ENCODE measurements at places on chromosomes 6 and 20.

GRCh38 chr20:10264166-10264558, 45.5 kb downstream of the SNAP25 start:
- no peak for DNase-seq

DNA sequence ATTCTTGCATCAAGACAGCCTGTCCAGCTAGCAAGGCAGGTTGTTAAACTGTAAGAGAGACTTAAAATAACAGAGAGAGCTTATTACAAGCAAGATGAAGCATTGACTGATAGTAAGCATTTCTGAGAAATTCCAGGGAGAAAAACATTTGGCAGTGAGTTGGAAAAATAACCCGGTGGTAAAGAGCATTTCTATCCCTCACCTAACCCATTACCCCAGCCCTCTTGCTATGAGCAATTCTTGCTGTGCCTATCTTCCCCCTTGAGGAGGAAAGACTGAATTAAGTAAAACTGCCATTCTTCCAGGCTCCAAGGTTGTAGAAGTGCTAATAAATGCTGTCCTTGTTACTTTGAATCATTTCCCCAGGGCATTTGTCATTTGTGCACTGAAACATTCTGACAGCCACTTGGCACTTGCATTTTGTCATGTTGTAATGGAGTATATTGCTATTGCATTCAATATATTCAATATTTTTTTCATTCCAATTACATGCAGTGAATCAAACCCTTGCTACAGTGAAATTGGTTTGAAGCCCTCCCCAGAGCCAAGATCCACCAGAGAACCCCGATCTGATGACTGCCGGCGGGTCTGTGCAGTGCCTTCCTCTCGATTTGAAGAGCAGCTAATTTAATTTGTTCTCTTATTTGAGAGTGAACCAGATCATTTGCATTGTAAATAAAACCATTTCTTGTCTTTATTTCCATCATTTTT, 291.1 kb downstream of the HIVEP2 start:
- no peak for DNase-seq

DNA sequence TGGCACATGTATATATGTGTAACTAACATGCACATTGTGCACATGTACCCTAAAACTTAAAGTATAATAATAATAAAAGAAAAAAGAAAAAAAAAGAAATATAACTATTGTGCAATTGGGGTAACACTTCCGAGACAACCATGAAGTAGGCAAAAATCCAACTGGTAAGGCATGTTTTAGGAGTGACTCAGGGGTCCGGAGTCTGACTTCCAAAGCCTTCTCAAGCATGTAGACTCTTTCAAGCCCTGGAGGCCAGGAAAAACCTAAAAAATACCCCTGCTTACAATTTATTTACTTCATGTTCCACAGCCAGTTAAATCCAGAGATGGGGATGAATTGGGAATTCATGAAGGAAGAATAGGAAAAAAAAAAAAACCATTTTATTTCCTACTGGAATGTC, 161.3 kb upstream of the PHACTR1 start:
- DNase-seq = no peak

- no peak for DNase-seq
These were observed 219.8 kb downstream of the TSHZ2 start for GRCh38 chr20:53191957-53192356.

GRCh38 chr6:155079985-155080452, 84.9 kb downstream of the TIAM2 start:
- DNase-seq = no peak

DNA sequence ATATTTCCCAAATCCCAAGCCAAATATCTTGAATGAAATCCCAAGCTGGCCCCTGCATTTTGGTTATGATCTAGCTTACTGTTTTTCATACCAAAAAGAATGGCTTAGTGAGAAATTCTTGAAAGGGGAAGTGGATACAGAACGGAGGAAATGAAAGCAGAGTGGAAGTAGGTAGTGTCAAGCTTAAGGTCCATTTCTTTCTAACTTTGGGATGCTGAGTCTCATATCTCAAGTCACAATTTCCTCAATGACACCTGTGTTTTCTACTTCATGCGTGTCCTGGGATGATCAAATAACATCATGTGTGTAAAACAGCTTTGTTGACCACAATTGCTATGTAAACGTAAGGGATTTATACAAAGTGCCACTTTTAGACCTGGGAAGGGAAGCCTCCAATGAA, 238.8 kb upstream of the SLC35B3 start:
- DNase-seq = no peak

GRCh38 chr6:136401749-136402148, 112.1 kb upstream of the BCLAF1 start:
- DNase-seq = no peak
